Endodermal cell (in vitro differentiated cells): ENCODE measurements at places on chromosomes 5 and 9. TPM values are rescaled to one million over a fixed set of nuclear protein-coding genes. Genes with fewer than 3 reads are reported as not detected.

Gene CTXN3
- total RNA-seq, result not detected in 2 replicates

Gene IER5L
- 6.1 and 6.8 TPM in 2 replicates for total RNA-seq

Gene SPINK13
- total RNA-seq, result not detected in 3 replicates

Gene PLAC8L1
- 0.52 and 1.5 TPM in 2 replicates for total RNA-seq

Gene SCGB3A2
- total RNA-seq, result 1.1 to 1.8 TPM (median 1.3 TPM) in 3 replicates

Gene BOD1
- 84.1 to 93.5 TPM (median 92.9 TPM) in 3 replicates for total RNA-seq

Gene ACTBL2
- not detected in 2 replicates for total RNA-seq

Gene FBP1
- 1.0 and 1.2 TPM in 2 replicates for total RNA-seq

Gene WASHC1
- total RNA-seq, result 20.3 and 21.4 TPM in 2 replicates

Gene TMEM171
- 0.56 and 0.57 TPM in 2 replicates for total RNA-seq

DNA sequence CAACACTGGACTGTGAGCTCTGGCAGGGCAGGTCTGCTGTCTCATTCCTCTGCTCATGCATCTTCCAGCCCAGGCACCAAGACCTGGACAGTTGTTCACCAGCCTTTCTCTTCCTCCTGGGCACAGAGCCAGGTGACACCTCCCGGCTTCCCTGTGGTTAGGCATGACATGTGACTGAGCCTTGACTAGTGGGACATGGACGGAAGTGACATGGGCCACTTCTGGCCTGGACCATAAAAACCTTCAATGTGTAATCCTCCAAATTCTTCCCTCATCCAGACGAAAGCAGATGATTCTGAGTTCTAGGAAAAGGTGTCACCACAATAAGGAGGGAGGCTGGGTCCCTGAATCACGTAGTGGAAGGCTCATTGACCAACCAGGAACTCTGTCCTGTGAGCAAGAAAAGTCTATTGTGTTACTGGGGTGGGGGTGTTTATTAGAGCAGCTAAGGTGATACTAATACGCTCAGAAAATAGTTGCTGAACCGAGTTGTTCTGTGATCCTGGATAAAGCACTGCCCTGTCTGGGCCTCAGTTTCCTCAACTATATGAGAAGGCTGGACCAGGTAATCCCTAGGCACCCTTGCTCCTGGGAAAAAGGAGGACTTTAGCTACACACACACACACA is 26.6 kb upstream of the CRB2 start:
- DNase-seq, result no peak

- no peak for DNase-seq
Observed at GRCh38 chr9:93141771-93142483, 7.9 kb upstream of the NINJ1 start.

GRCh38 chr5:64971513-64971912 is 202.8 kb downstream of the CWC27 start:
- DNase-seq, result no peak

DNA sequence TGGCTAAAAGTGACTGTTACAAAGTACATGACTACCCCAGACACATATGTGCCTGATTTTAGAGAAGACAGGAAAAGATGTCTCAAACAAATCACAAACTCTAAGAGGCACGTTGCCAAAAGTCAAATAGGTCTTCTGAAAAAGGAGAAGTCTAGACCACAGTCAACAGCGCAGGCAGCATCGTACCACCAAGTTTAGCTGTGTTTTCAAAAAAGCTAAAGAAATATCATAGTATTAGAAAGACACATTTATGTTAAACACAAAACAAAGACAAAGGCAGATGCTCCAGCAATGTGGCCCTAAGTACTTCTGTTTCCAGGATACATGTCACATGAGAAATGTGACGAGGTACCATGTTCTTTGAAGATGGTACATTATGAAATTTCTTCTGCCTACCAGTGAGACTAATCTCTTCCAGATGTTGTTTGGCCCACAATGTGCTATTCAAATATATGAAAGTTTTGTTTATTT is 43.5 kb downstream of the LPAR1 start:
- no peak for DNase-seq

DNA sequence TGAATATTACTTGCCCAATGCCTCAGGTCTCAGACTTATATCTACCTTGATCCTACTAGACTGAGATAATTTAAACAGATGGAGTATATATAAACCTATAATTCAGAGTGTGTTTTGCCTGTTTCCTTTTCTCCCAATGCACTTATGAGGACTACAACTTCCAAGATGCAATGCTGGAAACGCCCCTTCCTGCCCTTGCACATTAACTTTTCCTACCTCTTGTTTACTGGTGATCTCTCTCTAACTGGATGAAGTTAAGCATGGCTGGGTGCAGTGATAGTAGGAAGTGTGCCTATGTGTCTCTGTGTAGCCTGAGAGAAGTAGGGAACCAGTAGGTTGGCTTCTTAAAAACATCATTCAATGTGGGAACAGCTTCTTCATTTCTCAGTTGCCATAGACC is 115.2 kb downstream of the SVEP1 start:
- peak; percentile 70 for DNase-seq

DNA sequence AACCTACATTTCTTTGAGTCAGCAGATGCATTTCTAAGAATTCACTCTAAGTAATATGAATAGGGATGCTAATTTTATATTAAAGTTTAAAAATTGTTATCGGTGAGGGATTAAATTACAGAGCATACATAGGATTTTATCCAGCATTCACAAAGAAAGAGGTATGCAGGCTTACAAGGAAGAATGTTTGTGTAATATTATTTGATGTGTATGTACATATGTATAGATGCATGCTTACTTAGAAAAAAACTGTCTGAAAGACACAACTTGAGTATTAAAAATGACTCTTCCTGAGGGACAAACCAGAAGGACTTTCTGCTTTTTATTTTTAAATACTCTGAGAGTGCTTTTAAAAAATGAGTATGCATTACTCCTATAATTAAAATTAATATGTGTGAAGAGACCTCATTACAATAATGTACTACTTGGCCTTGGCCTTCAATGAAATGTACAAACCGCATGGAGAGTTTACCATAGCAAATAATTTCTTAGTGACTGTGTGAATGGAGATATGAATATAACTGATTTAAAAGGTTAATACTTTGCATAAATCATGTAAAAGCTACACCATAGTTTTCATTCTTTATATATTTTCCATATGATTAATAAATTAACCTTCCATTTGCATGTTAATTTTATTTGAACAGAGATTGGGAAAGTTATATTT is 77.0 kb downstream of the GDA start:
- no peak for DNase-seq

- DNase-seq, result no peak
Observed at GRCh38 chr5:68369023-68369359, 153.4 kb downstream of the PIK3R1 start.

DNA sequence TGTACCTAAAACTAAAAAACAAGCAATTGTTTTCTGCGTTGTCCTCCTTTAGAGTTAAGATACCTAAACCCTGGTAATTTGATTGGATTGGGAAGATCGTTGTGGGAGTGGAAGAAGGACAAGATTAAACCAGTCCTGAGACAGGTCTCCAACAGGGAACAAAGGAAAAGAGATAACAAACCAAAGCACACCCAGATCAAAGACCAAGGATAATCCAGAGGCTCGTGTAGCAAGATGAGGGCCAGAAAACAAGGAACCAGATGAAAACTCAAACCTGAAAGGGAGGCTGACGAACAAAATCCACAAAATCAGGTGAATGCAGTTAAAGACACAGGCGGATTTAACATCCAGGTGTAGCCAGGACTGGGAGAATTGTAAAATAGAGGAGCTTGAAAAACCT is 618.1 kb downstream of the SLCO4C1 start:
- peak; percentile 59 for DNase-seq

- DNase-seq, result peak; percentile 87
Observed at GRCh38 chr5:141843156-141843927, 34.9 kb downstream of the PCDH1 start.

GRCh38 chr5:2566284-2566683 is 185.2 kb downstream of the IRX2 start:
- no peak for DNase-seq

- DNase-seq, result no peak
Observed at GRCh38 chr5:176454724-176455394, 6.7 kb downstream of the FAF2 start.

DNA sequence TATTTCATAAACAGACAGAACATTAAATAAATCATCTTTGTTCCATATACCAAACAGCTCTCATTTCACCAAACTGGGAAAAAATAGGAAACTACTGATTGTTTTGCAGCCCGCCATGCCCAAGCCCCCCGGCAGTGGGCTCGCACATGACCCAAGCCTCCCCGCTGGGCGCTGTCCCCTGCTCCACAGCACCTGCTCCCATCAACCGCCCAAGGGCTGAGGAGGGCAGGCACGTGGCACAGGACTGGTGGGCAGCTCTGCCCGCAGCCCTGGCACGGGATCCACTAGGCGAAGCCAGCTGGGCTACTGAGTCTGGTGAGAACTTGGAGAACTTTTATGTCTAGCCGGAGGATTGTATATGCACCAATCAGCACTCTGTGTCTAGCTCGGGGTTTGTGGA is 554.8 kb upstream of the CCNG1 start:
- DNase-seq, result no peak

- DNase-seq, result no peak
Observed at GRCh38 chr9:79143211-79143610, 428.6 kb upstream of the TLE4 start.

DNA sequence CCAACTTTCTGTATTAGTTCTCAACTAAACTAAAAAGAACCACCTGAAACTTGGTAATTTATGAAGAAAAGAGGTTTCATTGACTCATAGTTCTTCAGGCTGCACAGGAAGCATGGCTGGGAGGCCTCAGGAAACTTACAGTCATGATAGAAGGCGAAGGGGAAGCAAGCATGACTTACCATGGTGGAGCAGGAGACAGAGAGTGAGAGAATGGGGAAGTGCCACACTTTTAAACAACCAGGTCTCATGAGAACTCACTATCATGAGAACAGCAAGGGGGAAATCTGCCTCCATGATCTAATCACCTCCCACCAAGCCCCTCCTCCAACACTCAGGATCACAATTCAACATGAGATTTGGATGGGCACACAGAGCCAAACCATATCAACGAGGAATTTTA is 123.5 kb downstream of the DEPDC1B start:
- no peak for DNase-seq

GRCh38 chr9:72188232-72188631 is 39.0 kb downstream of the GDA start:
- no peak for DNase-seq

DNA sequence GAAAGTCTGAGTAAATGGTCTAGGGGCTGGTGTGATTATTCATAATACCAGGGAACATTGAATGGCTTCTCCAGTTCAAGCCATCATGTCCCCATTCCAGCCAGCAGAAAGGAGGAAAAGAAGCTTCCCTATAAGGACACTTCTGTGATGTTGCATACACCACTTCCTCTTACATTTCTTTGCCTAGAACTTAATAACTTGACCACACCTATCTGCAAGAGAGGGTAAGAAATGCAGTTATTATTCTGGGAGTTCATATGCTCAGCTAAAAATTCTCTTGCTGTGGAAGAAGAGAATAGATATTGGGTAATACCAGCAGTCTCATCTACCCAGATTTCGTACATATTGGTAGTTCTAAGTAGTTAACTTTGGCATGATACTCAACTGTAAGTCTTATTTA is 166.1 kb downstream of the SLC28A3 start:
- no peak for DNase-seq

DNA sequence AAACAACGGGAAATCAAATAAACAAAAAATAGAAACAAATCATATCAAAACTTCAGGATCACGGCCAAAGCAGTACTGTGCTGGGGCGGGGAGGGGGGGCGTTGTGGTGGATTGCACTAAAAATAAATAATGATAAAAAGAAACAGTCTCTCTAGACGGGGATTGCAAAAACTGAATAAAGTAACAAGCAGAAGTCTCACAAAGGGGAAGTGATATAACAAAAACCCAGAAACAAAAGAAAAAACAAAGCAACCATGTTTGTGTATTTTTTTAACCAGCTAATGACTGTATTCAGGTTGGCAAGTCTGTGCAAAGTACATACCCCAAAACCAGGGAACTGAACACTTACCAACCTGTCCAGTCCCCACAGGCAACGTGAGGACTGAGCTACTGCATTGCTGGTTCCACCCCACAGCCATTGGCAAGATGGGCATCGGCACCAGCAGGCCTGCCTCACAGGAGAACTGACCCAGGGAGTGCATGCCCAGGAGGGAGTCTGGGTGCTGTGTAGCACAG is 24.1 kb downstream of the BICD2 start:
- peak; percentile 32 for DNase-seq

GRCh38 chr9:108543251-108543778 is 312.5 kb downstream of the ACTL7B start:
- DNase-seq, result peak; percentile 84

- DNase-seq, result no peak
Observed at GRCh38 chr9:125271081-125271480, 9.5 kb downstream of the GAPVD1 start.

DNA sequence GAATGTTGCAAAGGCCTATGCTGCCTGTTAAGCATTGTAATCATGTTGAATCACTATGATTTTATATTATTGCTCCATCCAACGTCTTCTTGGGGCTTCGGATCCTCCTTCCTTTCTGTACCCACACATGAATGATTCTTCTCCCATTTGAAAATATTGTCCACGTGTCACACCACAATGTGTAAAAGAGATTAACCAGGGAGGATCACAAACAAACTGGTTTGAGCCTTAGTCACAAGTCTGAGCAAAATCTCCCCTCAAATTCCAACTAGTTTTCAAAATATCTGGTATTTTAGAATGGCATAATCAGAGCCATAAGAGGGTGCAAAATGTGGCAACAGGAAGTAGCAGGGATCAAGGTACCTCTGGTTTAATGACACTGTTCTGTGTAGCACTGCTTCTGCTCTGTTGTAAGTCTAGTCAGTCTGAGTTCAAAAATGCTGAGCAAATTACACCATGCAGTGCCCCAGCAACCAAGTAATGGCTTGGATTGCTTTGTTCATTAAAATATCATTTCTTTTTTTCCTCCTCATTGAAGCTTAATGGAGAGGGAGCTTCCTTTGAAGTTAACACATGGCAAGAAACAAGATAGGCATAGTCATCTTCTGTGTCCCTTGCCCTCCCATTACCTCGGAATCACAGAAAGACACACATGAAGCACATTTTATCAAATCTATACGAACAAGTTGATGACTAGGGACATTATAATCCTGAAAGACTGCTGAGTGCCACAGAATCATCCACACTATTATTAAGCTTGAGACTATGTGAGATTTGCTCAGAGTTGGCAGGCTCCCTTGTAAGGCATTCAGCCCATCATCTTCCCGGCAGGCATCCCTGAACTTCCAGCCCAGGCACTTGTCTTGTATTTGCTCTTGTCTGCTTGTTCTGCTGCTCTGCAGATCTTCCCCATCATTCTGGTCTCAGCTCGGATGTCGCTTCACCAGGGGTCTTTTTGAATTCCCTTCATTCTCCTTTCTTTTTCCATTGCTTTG is 102.0 kb upstream of the PRLR start:
- peak; percentile 63 for DNase-seq

- DNase-seq, result peak; percentile 49
Observed at GRCh38 chr5:1527533-1528205, 3.9 kb upstream of the LPCAT1 start.
